ENCODE measurements at places on chromosomes 5 and 9.

DNA sequence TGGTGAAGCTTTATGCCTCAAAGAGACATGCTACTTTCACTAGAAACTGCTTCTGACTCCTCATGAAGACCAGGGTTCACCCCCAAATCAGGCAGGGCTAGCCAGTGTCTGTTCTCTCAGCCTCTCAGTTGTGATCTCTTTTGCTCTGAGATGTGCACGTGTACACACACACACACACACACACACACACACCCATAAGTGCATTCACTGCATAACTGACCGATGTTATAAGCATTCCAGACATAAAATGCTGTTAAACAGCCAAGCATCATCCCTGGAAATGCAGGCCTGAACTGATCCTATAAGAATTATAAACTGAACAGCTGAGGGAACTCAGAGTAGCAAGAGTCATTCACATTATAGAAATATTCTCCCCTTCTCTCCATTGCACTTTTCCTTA is 85.0 kb downstream of the FSTL4 start:
- no peak for DNase-seq

DNA sequence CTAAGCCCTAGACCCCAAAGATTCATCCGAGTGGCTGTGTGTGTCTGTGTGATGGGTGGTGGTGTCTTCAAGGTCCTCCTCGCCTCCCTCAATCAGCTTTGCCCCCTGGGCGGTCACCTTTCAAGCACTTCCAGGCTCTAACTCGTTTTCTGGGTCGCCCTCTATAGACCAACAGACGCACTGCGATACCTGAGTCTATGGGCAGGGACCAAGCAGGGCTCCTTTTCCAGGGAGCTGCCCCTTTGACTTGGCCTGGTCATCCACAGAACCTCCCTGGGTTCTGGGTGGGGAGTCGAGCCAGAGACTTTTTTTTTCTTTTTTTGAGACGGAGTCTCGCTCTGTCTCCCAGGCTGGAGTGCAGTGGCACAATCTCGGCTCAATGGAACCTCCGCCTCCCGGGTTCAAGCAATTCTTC is 1.1 kb downstream of the SLC27A4 start:
- DNase-seq, result peak; percentile 65

GRCh38 chr5:72012906-72013305 is 94.4 kb upstream of the MAP1B start:
- DNase-seq, result no peak

- no peak for DNase-seq
Observed at GRCh38 chr5:179596421-179596820, 27.1 kb downstream of the HNRNPH1 start.

- DNase-seq, result no peak
Observed at GRCh38 chr5:65482296-65482735, 596 bp upstream of the ADAMTS6 start.

DNA sequence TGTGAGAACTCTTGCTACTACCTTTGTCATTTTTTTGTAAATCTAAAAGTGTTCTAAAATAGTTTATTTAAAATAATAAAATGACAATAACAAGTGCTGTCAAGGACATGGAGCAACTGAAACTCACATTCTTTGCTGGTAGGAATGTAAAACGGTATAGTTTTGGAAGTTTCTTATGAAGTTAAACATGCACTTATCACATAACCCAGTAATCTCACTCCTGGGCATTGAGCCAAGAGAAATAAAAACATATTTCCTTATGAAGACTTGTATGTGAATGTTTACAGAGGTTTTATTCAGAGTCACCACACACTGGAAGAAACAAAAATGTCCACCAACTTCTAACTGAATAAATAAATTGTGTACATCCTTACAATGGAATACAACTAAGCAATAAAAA is 46.0 kb upstream of the COL15A1 start:
- no peak for DNase-seq
